ENCODE measurements at places on chromosomes 3 and 15.

DNA sequence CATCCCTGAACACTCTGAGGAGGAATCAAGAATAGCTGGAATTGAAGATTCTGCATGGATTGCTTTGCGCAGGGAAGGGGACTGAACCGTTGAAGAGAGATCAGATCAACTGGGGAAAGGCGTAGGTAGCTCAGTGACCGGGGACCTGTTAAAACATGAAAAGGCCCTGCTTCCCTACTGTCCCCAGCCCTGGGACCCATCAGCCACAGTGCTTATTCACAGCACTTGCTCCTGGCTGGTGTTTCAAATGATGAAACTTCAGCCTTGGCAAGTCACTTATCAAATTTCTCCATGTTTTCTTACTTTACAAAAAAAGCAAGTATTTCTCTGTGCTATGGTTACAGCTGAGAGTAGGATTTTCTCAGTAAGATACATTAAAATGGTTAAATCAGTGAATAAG, 199.3 kb downstream of the MEIS2 start:
- DNase-seq = no peak

GRCh38 chr15:96311956-96312294, 18.6 kb upstream of the NR2F2 start:
- no peak for DNase-seq

DNA sequence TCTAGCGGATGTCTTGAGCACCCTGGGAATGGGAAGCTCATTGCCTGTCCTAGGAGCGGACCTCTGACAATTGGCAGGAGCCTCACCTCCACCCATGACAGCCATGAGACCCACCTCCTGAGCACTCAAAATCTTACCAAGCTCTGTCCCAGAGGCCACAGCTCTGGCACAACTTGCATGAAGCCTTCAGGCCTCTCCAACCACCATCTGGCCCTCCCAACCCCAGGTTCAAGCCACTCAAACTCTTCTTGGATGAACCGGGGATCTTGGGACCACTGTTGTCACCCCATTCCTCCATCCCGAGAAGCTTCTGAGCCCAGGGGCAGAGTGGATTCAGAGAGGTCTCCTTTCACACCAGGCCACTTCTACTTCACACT, 1.5 kb downstream of the VIPR1 start:
- no peak for DNase-seq

GRCh38 chr3:61980041-61980440, 393.3 kb downstream of the FEZF2 start:
- DNase-seq = no peak

GRCh38 chr15:47843124-47843663, 125.9 kb downstream of the SEMA6D start:
- DNase-seq = no peak

DNA sequence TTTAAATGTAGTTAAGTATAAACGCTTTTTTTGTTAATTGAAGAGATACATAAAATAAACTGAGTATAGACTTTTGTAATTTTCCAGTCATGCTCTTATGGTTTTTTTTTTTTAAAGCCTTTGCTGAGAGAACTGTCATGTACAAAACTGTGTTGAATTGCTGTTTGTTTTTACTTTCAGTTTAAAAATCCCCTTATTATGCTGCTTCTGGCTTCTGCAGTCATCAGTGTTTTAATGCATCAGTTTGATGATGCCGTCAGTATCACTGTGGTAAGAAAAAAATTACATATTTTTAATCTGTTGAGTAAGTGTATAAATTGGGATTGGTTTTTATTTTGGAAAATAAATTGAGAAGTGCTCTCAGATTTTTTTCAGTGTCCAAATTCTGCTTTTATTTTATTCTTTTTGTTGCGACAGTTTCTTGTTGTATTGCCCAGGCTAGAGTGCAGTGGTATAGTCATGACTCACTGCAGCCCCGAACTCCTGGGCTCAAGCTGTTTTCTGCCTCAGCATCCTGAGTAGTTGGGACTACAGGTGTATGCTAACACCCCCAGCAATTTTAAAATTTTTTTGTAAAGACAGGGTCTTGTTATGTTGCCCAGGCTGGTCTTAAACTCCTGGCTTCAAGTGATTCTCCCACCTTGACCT, 40.7 kb downstream of the ATP2C1 start:
- DNase-seq = no peak

GRCh38 chr3:39292961-39293360, 13.1 kb upstream of the CX3CR1 start:
- no peak for DNase-seq

DNA sequence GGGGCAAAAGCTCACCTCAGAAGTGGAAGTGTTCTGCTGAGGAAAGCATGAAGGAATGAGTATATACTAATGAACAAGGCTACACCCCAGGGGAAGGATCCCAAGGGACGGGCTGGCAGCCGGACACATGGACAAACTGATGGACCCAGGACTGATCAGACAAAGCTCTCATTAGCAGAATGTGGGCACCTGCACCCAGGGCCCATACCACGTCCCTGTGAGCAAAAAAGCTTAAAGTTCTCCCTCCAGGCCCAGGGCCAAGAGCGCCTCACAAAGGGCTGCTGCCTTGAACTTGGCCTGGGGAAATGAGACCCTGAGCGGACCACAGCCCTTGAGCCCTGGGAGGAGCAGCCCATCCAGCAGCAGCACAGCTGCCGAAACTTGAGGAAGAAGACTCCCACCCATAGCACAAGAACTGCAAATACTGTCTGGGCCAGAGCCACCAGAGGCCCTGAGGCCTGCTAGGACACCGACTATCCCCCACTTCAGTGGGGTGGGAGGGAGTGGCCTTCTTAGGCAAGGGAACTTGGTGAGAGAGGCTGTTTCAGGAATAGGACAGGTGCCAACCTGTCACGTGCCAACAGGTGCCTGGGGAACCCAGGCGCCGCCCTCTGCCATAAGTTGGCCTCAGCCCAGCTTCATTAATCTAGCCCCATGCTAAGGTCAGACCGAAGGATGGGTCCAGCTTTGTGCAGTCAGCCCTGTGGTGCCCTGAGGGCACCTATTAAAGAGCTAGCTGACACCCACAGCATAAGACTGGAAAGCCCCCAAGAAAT, 2.3 kb upstream of the GMPPB start:
- DNase-seq = no peak

- no peak for DNase-seq
Observed at GRCh38 chr3:73503781-73504180, 121.0 kb downstream of the PDZRN3 start.

- DNase-seq = peak; percentile 10
Observed at GRCh38 chr3:113769551-113769950, 22.7 kb downstream of the ATP6V1A start.

DNA sequence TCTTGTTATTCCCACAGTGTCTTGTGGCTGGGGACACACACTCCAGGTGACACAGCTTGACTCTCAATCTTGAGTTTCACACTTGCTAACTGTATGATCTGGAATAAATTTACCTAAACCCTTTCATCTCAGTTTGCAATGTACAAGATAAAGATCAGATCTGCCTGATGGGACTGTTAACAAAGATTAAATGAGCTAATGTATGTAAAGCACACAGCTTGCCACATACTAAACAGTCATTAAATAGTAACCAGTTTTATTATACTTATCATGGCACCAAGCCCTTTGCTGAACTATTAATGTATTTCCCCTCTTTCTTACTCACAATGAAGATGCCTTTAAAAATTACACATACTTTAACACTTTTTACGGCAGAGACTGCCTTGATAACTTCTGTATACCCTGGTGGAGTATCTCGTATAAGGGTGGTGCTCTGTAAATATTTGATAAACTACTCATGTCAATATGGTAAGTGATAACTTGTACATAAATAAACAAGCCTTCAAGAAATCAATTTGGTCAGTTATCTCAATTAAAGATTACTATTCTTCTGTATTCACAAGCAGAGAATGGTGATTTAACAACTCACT, 184.5 kb downstream of the STAG1 start:
- DNase-seq = peak; percentile 11

- no peak for DNase-seq
Observed at GRCh38 chr15:66941108-66941711, 124.2 kb upstream of the SMAD3 start.

DNA sequence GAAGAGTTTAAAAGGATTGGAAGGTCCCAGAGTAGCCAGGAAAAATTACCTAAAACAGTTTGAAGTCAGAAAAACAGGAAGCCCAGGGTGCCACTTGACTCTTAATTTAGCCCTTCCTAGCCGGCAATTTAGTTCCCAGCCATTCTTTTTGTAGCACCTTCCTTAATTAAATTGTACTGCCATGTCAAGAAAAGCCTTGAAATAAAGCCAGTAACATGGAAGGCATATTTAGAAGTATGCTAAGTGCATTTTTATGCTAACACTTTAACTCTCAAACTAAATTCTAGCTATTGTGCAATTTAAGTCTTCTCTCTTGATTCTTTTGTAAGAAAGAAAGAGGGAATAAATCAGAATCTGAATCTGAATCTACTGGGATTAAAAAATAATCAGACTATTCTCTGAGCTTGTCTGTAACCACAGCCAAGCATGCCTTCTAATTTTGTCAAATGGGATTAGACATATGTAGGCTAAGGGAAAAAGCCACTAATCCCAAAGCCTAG, 43.2 kb downstream of the MAP3K13 start:
- no peak for DNase-seq

- DNase-seq = no peak
Observed at GRCh38 chr3:69011096-69011730, 2.3 kb downstream of the EOGT start.

DNA sequence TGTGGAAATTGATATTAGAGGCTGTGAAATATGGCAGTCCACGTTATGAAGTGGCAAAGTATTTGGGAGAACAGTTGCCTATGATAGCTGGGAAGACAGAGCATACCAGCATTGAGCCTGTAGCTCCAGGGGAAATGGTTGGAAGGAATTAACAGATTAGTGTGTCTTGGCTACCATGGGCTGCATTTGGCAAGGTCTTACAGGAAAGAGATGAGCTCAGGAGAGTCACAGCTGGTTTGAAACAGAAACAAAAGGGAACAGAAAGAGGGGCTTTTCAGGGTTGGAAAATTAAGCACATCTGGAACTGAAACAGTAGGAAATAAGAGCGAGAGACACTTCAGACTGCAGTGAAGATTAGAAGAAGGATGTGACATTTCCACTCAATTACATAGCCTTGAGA, 141.7 kb downstream of the FBLN2 start:
- no peak for DNase-seq

GRCh38 chr3:194824100-194824499, 138.4 kb downstream of the FAM43A start:
- no peak for DNase-seq

DNA sequence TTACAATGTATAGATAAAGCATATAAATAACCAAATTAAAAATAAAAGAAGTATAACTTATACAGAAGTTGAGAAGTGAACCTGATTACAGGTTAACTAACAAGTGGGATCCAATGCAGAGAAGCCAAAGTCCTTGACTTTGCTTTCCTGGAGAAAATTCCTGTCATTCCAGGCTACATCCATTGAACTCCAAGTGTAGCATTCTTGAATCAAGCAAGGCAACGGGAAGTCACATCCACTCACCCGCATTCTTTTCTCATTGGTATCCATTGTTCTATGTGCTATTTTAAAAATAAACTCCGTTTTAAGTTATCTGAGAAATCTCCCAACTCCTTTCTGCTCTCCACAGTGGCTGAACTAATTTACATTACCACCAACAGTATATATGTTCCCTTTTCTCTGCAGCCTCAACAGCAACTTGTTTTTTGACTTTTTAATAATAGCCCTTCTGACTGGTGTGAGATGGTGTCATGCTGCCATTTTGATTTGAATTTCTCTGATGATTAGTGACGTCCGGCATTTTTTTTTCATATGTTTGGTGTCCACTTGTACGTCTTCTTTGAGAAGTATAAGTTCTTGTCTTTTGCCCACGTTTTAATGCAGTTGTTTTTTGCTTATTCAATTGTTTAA, 534.3 kb downstream of the ROBO1 start:
- DNase-seq = no peak

DNA sequence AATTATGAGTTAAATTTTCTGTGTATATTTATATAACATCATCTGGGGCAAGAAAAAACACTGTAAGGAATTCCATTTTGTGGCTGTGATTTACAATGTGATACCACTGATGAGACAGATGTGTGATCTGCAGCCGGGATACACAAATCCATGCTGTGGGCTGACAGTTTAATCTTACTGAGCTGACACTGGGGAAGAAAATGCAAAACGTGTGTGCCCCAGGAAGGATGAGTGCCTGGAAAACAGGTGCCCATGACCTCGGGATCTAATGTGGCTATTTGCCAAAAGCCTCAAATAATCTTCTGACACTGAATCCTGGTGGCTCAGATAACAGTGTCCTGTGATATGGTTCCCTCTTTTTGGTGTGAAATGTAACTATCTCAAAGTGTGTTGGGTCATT, 10.5 kb downstream of the MYRIP start:
- no peak for DNase-seq

DNA sequence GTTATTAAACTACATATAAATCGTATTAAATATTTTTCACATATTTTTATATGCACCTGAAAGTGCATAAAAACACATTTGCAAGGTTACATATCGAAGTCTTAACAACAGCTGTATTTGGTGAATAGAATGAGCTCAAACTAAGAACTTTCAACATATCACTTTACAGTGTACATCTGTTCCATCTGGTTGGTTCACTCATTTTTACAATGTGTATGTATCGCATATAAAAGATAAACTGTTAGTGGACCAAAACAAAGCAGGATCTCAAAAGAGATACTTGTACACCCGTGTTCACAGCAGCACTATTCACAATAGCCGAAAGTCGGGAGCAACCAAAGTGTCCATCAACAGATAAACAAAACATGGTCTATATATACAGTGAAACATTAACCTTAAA, 55.8 kb downstream of the TBL1XR1 start:
- DNase-seq = no peak

DNA sequence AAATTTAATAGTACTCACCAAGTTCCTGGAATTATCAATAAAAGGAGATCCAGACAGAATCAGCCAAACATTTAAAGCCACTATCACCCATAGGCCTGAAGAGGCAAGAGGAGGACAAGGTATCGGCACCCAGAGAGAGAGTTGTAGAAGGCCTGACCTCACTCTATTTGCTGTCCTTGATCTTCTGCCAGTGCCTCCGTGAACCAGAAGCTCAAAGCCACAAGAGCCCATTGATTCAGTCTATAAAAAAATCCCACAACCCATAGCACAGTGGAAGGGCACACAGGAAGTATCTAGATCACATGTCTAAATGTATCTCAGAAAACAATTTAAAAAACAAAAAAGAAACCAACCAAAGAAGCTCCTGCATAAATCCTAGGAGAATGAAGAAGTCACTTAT, 68.6 kb upstream of the FAM174B start:
- DNase-seq = no peak

GRCh38 chr3:174097686-174098085, 700.1 kb downstream of the NLGN1 start:
- DNase-seq = no peak

- DNase-seq = peak; percentile 59
Observed at GRCh38 chr3:137970914-137971831, 38.8 kb upstream of the CLDN18 start.

- DNase-seq = no peak
Observed at GRCh38 chr15:66591322-66591862, 25.6 kb upstream of the LCTL start.

DNA sequence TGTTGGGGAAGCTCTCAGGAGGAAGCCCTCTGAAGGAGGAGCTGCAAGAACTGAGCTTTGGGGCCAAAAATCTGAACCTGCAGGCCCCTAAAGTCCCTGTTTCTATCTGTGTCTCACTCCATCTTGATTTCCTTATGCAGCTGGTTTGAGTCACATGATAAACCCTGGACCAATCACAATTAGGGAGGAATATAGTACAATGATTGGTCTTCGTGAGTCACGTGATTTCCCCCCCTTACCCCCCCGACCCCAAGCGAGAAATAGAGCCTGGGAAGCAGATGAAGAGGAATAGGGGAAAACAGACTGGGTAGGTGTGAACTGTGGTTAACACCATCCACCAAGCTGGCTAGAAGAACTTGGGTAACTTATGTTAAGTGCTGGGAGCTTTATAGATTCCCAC, 12.9 kb downstream of the CRABP1 start:
- peak; percentile 32 for DNase-seq

- no peak for DNase-seq
Observed at GRCh38 chr3:20809356-20809755, 623.4 kb upstream of the SGO1 start.

Data from erythroblast (primary cell).